ENCODE measurements at places on chromosomes 5 and 9.

DNA sequence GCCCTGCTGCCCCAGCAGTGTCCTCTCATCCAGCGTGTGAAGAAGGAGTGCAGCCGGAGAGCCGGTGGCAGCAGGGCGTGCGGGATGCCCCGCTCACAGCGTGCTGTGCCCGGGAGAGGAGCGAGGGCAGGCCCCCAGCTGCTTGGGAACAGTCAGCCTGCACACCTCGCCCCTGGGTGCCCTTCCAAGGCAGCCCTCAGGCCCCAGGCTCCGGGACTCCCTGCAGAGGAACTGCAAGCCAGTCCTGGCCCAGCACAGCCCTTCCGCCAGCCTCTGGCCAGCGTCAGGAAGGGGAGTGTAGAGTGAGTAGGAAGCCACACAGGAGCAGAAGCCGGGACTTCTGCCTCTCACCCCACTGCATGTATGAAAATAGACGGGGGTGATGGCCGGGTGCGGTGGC lies 43.5 kb downstream of the ADAMTS2 start:
- no peak overlapping the region for H3K4me3 ChIP-seq
- DNase-seq: no peak
- no peaks in the 10 kb centered on the region for H3K4me1 ChIP-seq

DNA sequence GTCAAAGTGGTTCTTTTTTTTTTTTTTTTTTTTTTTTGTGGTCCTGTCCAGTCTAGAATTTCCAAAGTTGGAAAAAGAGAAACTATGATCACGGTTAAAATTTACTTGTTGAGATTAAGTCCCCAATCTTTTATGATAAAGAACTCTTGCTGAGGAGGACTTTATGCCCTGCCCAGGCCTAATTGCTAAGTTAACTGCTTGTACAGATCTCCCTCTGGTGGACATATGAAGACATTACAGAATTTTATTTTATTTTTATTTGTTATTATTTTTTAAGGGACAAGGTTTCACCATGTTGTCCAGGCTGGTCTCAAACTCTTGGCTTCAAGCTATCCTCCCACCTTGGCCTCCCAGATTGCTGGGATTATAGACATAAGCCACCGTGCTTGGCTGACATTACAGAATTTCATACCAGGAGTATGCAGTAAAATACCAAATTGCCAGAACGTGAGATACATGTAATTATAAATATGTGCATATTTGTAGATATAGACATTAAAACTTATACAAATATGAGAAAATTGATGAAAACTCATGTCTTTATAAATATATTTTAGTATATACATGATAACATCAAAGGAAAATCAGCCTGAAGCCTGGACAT lies 91.2 kb downstream of the RFK start:
- no peaks in the 10 kb centered on the region for H3K4me1 ChIP-seq
- no peaks in the 10 kb centered on the region for H3K36me3 ChIP-seq
- DNase-seq: no peak
- no peak overlapping the region for H3K27ac ChIP-seq
- peaks cover 13% of the 10 kb centered on the region for H3K27me3 ChIP-seq

- H3K4me3 ChIP-seq: no peak overlapping the region
- no peaks in the 10 kb centered on the region for H3K36me3 ChIP-seq
- H3K27ac ChIP-seq: peak overlapping the region; percentile 44
- H3K27me3 ChIP-seq: no peaks in the 10 kb centered on the region
Observed at GRCh38 chr5:172801179-172801671, 30.2 kb upstream of the DUSP1 start.

GRCh38 chr5:88269222-88269771 lies 652 bp upstream of the TMEM161B start:
- peaks cover 21% of the 10 kb centered on the region for H3K36me3 ChIP-seq
- H3K4me1 ChIP-seq: peaks cover 29% of the 10 kb centered on the region
- H3K27ac ChIP-seq: peak overlapping the region; percentile 98
- H3K4me3 ChIP-seq: peak overlapping the region; percentile 98
- DNase-seq: peak; percentile 6

DNA sequence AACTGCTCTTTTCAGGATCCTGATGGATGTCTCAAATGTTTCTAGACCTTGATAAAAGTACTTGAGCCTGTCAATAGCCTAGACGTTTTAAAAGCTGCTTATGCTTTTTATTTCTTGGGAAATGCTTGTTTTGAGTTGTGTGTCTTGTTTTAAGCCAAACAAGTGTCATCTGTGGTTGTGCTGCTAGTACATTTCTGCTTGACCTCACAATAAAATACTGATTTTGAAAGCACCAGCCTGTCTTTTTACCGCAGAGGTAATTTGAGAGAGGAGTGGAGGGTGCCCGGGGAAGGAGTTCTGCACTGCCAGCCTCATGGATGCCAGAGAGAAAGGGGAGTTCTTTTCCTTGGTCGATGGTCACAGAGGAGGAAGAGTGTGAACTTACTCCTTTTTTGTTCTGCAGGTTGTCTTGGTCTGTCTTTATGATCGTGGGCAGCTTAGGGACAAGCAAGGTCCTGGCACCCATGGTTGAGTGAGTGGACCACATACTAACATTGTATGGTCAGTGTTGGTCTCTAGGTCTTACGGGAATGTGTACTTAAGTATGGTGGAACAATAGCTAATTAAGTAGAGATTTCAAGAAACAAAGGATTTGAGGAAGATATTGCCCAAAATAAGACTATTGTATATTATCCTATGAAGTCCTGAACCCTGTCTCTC lies 61.0 kb downstream of the TRIO start:
- peaks cover 3% of the 10 kb centered on the region for H3K36me3 ChIP-seq
- H3K4me1 ChIP-seq: no peaks in the 10 kb centered on the region
- no peak overlapping the region for H3K27ac ChIP-seq
- H3K4me3 ChIP-seq: no peak overlapping the region

GRCh38 chr5:180127682-180128670 lies 56.4 kb upstream of the RNF130 start:
- H3K4me3 ChIP-seq: no peak overlapping the region
- no peaks in the 10 kb centered on the region for H3K4me1 ChIP-seq
- peaks cover 26% of the 10 kb centered on the region for H3K27me3 ChIP-seq
- H3K36me3 ChIP-seq: no peaks in the 10 kb centered on the region
- H3K27ac ChIP-seq: no peak overlapping the region
- no peak for DNase-seq

GRCh38 chr5:76715736-76716455 lies at the start of gene F2R:
TSS of gene F2R (plus strand) at chr5:76716126. CDS start at chr5:76716308, 182 bp downstream.
- H3K36me3 ChIP-seq: peaks cover 10% of the 10 kb centered on the region
- peak; percentile 48 for DNase-seq
- peak within 1 kb of the TSS; percentile 98 for H3K4me3 ChIP-seq
- no peaks in the 10 kb centered on the region for H3K27me3 ChIP-seq

DNA sequence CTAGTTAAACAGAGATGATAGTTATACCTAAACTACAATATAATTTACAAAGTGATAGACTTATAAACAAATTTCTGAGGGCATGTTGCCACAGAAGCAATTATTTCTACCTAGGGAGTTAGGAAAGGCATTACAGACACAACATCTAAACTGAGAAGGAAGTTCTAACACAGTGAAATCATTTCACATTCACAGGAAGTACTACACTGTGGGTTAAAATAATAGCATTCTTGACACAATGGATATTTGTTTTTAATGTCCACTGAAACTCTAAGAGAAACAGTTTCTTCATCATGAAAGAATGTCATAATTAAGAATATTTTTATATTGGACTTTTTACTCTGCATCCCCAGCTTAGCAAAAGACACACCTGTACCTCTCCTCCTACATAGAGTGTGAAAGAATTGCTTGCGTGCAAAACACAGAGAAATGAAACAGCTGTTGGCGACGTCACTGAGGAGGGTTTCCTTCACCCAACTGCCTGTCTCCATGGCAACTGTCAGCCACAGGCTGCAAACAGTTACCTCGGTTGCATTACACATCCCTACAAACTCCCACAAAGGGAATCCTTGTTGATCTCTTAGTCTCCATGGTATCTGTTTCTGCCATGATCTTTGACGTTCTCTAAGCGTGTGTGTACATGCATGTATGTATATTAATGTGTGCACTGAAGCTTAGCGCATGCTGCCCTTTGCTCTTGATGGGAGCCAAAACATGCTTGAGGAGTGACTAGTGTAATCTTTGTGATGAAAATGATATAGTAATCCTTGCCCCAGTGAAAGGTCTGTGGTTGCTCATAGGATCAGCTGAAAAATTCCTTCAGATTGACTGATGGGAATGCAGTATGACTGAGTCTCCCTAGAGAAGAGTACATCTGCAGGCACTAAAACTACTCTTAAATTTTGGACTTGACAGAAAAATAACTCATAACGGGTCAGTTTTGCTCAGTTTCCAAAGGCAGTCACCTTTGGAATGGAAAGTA lies 168.5 kb downstream of the ACTL7B start:
- H3K27me3 ChIP-seq: no peaks in the 10 kb centered on the region
- no peaks in the 10 kb centered on the region for H3K36me3 ChIP-seq
- H3K27ac ChIP-seq: no peak overlapping the region

GRCh38 chr5:145887976-145888574 lies 15.3 kb upstream of the GRXCR2 start:
- H3K4me1 ChIP-seq: no peaks in the 10 kb centered on the region
- peaks cover 19% of the 10 kb centered on the region for H3K27me3 ChIP-seq
- no peak overlapping the region for H3K27ac ChIP-seq
- H3K4me3 ChIP-seq: no peak overlapping the region
- H3K36me3 ChIP-seq: no peaks in the 10 kb centered on the region

GRCh38 chr5:35438786-35439185 lies 178.9 kb upstream of the SPEF2 start:
- no peak for DNase-seq
- no peaks in the 10 kb centered on the region for H3K4me1 ChIP-seq
- no peak overlapping the region for H3K4me3 ChIP-seq
- no peaks in the 10 kb centered on the region for H3K36me3 ChIP-seq
- H3K27ac ChIP-seq: no peak overlapping the region
- H3K27me3 ChIP-seq: peaks cover 27% of the 10 kb centered on the region

DNA sequence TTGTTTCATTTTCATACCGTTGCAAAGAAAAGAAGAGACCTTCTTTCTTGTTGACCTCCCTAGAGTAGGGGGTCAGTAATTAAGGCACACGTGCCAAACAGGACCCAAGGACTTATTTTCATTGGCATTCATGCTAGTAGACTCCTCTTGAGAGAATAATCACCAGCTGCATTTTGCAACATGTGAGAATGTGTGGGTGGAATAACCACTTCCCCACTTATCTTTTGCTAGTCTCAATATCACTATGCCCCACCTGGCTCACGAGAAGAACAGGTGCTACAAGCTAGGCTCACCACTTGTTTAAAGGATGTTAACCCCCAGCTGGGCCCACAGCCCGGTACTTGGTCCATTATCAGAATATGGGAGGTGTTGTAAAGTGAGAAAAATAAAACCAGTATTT lies 460.7 kb upstream of the MEF2C start:
- H3K4me3 ChIP-seq: no peak overlapping the region
- no peak overlapping the region for H3K27ac ChIP-seq
- no peak for DNase-seq
- H3K27me3 ChIP-seq: no peaks in the 10 kb centered on the region
- no peaks in the 10 kb centered on the region for H3K4me1 ChIP-seq

DNA sequence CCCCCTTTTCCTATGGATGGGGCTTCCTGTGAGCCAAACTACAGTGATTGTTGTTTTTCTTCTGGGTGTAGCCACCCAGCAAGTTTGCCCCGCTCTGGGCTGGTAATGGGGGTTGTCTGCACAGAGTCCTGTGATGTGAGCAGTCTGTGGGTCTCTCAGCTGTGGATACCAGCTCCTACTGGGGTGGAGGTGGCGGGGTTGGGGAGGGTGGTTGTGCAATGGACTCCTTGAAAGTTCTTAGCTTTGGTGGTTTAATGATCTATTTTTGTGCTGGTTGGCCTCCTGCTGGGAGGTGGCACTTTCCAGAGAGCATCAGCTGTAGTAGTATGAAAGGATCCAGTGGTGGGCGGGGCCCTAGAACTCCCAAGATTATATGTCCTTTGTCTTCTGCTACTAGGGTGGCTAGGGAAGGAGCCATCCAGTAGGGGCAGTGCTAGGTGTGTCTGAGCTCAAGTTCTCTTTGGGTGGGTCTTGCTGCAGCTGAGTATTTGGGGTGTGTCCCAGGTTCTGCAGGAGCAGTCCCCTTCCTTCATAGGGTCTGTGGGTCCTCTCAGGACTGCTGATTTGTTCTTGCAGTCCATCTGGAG lies 275.6 kb upstream of the PAPPA start:
- no peak overlapping the region for H3K27ac ChIP-seq
- DNase-seq: no peak
- H3K4me3 ChIP-seq: no peak overlapping the region
- H3K27me3 ChIP-seq: no peaks in the 10 kb centered on the region

DNA sequence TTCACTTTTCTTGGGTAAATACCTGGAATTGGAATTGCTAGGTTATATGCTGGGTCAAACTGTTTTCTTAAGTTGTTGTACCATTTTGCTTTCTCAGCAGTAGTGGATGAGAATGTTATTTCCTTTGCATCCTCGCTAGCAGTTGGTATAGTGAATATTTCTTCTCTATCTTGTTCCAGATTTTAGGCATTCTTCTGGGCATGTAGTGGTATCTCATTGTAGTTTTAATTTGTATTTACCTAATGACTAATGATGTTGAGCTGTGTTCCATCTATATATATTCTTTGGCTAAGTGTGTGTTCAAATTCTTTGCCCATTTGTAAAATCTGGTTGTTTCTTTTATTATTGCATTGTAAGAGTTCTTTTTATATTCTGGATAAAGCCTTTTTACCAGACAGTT lies 333.3 kb downstream of the MAT2B start:
- H3K4me1 ChIP-seq: no peaks in the 10 kb centered on the region
- no peaks in the 10 kb centered on the region for H3K27me3 ChIP-seq
- DNase-seq: no peak
- H3K27ac ChIP-seq: no peak overlapping the region
- H3K36me3 ChIP-seq: no peaks in the 10 kb centered on the region
- no peak overlapping the region for H3K4me3 ChIP-seq

GRCh38 chr9:113932906-113933584 lies 56.9 kb downstream of the ZNF618 start:
- H3K4me1 ChIP-seq: peaks cover 2% of the 10 kb centered on the region
- no peak overlapping the region for H3K27ac ChIP-seq
- no peak for DNase-seq
- peaks cover 7% of the 10 kb centered on the region for H3K27me3 ChIP-seq
- no peak overlapping the region for H3K4me3 ChIP-seq
- no peaks in the 10 kb centered on the region for H3K36me3 ChIP-seq

GRCh38 chr9:95365766-95366165 lies 48.3 kb upstream of the FANCC start:
- H3K4me3 ChIP-seq: no peak overlapping the region
- H3K36me3 ChIP-seq: no peaks in the 10 kb centered on the region
- H3K27me3 ChIP-seq: peaks cover 62% of the 10 kb centered on the region
- no peaks in the 10 kb centered on the region for H3K4me1 ChIP-seq
- H3K27ac ChIP-seq: no peak overlapping the region

Data from effector memory CD8-positive, alpha-beta T cell (primary cell).